ENCODE measurements at places on chromosomes 3 and 15.
A peak's percentile ranks its signal among the peaks of the same experiment; 100 is the strongest.

DNA sequence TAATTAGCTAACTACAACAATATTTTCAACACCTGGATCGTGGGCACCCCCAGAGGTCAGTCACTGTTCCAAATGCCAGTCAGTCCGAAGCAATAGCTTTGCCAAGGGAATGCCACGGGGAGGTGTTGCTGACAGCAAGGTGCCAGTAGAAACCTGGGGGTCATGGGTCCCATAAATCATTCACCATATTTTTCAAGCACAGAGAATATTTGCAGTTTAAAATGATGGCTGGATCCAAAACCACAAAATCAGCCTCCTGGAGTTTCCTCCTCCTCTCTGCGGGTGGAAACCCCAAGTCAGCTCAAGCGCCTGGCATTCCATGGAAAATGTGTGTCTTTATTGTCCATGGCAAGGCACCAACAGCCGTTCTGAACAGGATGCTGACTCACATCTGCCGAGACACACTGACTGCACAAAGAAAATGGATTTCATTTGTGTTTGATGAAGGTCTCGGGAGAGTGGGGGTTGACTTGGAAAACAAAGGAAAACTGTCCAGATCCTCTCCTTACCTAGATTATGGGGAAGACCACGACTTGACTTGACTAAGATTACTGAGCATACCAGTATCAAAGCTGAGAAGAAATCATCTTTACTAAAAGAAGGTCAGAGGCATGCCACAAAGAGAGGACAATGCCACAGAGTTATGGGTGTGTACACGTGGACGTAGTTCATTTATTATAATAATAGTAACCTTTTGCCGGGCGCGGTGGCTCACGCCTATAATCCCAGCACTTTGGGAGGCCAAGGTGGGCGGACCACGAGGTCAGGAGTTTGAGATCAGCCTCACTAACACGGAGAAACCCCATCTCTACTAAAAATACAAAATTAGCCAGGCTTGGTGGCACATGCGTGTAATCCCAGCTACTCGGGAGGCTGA, 26.4 kb downstream of the ANXA2 start:
- DNase-seq: peak; percentile 99

- DNase-seq: no peak
Observed at GRCh38 chr15:60767134-60767824, 288.3 kb upstream of the ICE2 start.

DNA sequence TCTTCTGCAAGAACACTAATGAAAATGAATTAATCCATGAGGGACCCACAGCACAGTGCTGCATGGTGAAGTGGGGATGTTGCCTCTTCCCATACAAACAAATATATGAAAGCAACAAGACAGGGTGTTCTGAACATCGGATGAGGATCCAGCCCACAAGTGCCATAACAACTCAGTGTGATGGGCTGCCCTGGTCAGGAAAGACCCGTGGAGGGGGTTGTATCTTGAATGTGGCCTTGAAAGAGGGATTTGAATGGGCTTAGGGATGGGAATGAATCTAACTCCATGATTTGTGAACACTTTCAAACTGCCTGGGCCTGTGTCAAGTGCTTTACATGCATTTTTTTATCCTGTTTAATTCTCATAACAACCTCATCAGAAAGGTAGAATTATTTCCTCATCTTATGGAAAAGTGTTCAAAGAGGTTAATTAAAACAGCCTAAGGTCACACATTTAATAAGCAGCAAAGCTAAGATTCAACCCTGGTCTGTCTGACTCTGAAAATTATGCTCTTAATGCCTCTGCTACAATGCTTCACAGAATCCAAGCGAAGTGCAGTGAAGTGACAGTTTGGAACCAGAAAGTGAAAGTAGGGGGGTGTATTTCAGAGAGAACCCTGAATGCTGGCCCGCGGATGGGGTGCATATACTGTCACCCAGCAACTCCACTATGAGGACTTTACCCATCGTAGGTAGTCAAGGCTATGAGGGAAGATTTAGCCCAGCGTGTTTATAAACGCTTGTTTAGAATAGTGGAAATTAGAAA, 65.6 kb upstream of the HEG1 start:
- DNase-seq: no peak

DNA sequence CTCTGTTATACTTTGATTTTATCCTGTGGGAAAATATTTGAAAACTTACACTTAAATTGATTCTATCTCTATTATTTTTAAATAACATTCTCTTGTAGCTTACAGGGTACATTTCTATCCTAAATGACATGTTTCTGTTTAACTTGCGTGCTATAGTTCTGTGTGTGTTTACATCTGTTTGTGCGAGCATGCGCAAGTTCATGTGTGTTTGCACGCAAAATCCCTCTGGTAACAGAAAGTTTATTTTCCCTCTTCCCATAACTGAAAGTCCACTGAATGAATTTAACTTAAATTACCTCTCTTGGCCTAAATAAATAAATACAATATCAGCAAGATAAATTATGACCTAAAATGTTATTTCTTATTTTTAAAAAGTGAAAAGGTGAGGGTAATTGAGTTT, 117.3 kb upstream of the NEO1 start:
- DNase-seq: no peak

DNA sequence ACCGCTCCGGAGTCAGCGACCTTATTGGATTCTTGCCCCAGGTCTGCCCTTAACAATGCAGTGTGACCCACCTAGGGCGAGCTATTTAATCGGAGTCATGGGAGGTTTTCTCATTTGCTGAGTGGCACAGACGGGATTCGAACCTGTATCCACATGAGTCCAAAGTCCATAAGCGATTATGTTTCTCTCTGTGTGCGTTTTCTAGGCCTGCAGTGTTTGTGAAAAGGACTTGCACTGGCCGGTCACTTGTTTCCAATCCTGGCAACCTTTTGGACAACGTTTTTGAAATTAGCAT, 691 bp upstream of the HDGFL3 start:
- no peak for DNase-seq

- peak; percentile 60 for DNase-seq
Observed at GRCh38 chr3:98814817-98815420, 51.8 kb downstream of the ST3GAL6 start.

DNA sequence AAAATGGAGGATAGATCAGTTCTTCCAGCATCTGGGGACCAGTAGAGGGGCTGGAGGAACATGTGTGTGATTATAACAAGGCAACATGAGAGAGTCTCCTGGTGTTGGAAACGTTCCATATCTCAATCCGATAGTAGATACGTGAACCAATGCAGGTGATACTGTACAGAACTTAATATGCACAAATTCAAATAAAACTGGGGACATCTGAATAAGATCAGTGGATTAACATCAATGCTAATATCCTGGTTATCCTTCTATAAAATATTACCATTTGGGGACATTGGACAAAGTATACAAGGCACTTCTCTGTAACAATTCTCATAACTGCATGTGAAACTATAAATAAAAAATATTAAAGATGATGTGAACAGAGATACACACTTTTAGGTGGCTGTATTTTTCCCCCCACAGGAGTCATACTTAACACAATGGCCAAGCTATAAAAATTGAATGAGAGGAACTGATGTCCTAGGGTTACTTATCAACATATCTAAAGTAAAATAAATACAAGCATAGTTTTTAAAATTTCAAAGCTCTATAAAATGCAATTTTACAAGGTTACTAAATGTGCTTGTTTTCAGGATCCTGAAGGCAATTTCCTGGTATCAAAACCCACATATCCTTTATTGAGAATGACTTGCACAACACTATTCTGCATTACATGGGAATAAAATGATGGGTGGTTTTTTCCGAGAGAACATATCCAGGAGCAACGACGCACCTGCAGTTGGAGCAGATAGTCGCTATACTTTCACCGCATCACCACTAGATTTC, 31.1 kb upstream of the TJP1 start:
- DNase-seq: no peak

GRCh38 chr15:61834076-61834697, 226.1 kb downstream of the VPS13C start:
- DNase-seq: peak; percentile 71

DNA sequence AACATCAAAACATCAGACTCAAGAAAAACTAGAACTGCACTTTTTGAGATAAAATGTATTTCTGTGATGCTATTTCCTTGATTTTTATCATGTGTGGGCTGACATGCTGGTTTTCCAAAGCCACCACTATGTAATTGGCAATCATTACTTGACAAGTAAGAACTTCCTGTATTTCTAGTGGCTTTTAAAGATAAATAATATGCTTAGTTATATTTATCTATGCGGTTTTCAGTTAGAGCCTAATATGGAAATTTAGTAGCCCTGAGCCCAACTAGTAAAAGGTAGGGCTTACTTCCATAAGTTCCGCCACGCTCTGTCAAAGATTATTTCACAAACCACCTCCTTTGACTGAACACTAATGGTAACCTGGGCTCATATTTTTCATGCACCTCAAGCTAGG, 91.6 kb downstream of the PPARG start:
- DNase-seq: no peak

GRCh38 chr3:112629425-112629824, 11.5 kb downstream of the CCDC80 start:
- peak; percentile 79 for DNase-seq

- DNase-seq: no peak
Observed at GRCh38 chr3:47225310-47225906, 57.2 kb downstream of the KIF9 start.

DNA sequence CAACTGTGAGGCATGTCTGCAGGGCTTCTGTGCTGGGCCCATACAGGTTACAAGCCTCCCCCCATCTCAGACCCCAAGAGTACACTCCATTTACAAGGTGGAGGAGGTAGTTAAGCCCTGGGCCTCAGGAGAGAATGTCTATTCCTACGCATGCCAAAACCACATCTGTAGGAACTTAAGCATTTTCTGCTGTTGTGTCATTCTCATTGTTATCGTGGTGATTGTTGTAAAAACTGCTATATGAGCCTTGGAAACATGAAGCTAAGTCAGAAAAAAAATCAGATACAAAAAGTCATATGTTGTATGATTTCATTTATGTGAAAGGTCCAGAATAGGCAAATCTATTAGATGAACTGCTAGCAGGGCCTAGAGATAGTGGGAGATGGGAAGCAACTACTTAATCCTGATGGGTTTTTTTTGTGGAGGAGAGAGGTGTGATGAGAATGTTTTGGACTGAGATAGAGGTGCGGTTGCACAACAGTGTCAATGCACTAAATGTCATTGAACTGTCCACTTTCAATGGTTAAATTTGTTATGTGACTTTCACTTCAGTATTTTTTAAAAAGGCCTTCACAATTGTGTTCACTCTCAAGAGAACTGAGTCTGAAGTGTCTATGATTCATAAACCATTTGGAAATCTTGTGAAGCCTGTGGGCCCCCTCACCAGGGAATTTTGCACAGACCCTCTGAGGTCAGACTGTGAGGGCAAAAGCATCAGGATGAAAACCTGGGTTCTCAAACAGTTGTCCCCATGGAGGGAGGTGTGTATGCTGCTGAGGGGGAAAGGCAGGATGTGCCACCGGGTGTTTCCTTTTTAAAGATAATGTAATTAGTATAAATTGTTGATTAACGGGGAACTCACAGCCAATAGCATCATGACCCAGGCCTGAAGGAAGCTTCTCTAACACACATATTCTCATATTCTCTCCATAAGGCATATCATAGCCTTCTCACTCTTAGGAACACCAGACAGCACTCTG, 3.2 kb downstream of the RTP3 start:
- no peak for DNase-seq

DNA sequence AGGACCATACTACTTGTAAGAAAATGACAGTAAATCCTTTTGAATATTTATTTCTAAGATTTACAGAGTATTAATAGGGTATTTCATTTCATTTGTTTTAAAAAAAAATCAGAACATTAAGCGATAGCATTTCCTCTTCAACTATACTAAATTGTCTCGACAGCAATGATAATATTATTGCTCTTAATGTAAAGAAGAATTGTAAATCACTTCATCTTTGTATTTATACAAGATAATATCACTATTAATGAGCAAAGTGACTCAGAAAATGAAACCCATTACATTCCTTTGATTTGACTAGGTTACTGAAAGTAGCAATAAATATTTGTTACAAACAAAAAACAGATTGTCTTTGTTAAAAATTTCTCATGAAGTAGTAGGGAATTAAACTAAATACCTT, 131.1 kb upstream of the CNTN4 start:
- no peak for DNase-seq

DNA sequence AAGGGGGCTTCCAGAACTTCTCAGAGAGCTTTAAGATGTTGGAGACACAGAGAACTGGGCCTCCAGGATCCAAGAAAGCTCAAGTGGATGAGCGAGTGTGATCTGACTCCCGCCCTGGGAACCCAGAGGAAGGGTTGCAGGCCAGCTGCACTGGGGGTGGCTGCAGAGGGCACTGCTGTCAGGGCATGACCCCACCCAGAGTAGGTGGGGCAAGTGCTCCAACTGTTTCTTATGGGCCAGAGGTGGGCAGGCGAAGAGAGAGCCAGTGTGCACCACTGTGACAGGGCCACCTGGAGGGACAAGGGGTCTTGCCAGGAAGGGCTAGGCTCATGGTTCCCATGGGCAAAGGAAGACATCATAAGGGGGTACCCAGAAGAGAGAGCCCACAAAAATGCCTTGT, 48.8 kb downstream of the EXOG start:
- DNase-seq: no peak

GRCh38 chr15:35926007-35926380, 380.0 kb upstream of the DPH6 start:
- DNase-seq: no peak

DNA sequence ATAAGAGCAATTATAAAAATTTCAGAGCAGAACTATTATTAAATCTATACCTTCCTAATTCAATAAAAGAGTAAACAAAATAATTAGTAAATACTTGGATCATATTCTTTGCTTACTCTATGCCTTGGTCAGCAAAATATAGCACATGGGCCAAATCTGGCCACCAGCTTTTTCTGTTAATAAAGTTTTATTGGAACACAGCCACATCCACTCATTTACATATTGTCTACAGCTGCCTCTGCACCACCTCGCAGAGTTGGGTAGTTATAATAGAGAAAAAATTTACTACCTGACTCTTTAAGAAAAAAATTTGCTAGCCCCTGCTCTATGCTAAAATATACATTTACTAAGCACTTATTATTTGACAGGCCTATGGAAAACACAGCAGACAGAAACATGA, 32.2 kb upstream of the GANC start:
- DNase-seq: no peak

DNA sequence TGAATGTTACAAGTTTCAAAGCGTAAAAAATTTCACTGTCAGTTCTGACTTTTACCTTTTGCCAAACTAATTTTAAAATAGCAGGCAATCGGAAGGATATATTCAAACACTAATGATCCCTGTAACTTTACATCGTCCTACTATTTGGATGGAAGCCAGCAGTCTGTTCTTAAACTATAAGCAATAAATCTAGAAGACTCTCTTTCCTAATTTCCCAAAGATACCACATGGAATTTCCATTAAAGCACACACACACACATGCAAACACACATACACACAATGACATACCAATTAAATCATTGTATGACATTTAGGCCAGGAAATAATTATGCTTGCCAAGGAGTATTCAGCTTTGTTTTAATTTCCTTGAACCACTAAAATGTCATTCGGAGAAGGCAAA, 32.0 kb downstream of the IL17RD start:
- DNase-seq: no peak

DNA sequence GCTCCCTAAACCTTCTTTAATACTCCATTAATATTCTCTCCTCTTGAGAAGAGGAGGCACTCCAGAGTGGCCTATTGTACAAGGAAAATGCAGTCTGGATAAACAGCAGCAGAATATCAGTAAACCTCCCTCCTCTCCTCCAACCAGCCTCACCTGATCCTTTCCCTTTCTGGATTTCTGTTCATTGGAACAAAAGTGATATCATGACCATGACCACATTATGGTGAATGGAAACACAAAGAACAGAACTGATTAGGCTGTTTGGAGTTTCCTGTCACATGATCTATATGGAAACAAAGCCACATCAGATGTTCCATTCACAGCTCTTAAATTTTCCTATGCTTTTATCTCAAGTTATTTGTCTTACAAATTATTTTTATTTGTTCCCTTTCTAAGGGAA, 14.6 kb downstream of the C2CD4B start:
- DNase-seq: no peak

Data from MCF 10A (cell line).